ENCODE measurements at places on chromosomes 7 and 10.

DNA sequence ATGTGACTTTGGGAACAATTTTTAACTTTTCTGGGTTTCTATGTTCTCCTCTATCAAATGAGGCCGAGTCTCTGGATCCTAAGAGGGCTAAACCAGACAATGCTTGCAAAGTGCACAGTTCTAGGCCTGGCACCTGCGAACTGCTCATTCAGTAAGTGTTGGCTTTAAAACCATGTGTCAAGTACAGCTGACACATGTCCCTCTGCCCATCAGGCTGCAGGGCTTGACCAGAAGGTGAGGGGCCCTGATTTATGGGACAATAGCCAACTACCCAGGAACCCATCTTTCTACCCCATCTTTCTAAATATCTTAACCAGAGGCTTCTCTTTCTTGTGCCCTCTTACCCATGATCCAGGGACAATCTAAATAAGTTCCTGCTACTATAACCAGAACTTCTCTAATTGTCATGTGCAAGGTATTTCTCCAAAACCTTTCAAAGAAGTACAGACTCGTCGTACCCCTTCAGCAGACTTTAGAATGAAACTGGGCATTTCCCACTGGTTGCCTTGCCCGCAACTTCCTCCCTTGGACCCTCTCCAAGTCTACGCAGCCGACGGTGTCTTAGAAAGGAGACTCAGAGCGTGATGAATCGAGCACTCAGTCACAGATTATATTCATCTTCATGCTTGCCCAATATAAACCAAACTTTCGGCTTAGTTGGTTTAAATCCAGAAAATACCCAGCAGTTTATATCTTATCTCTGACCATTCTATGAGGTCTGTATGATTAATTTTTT, 69.8 kb upstream of the STEAP1B start:
- no peak for DNase-seq

DNA sequence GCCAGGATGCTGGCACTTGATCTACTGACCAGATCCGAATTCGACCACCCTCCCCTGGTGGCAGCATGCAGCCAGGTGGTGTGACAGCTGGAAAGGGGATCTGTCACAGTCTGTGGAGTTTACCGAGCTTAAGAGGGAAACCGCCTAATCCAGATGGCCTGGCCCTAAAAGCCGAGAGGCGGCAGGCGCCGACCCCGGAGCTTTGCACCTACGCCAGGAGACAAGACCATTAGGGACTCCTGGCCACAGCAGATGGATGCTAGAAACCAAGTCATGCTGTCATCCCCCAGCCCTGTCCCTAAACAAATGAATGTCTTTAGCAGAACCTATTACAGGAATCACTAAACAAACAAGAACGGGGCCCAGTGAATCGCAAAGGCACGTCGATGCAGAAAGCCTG, 27.7 kb downstream of the RCC1L start:
- DNase-seq: no peak

GRCh38 chr7:98841179-98841997, 28.4 kb downstream of the TMEM130 start:
- peak; percentile 19 for DNase-seq

DNA sequence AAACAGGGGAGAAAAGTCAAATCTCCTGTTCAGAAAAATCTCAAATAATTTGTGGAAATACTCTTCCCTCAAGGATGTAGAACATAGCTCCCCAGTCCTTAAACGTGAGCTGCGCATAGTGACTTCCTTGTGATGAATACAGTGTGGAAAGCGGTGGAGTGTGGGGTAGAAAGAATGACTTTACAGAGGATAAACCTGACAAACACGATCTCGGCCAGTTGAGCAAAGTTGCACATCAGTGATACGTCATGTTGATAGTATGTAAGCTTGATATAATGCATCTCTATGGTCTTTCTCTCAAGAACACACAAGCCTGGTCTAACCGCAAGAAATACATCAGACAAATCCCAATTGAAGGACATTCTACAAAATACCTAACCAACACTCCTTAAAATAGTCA, 32.0 kb upstream of the ZCCHC24 start:
- no peak for DNase-seq

DNA sequence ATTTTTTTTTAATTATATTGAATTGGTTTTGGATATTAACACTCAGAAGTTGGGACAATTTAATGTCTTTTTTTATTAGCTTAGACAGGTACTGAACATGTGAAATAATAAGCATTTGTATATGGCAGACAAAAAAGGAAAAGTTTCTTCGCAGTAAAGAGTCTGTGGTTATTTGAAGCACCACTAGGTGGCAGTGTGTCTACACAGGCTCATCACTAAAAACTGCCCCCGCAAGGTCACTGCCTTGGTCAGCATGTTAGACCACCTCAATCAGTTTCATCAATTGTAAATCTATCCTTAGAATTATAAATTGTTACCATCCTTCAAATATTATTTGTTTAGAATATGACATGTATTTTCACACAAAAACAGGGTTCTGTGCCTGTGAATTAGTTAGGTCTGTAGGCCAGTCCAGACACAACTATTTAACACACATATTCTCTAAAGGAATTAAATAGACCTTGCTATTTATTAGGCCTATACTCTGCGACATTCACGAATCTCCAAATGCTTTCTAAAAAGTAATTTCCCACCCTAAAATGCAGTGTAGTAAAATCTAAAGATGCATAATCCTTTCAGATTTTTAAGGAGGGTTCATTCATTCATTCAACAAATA, 17.0 kb downstream of the PNLIPRP3 start:
- no peak for DNase-seq

DNA sequence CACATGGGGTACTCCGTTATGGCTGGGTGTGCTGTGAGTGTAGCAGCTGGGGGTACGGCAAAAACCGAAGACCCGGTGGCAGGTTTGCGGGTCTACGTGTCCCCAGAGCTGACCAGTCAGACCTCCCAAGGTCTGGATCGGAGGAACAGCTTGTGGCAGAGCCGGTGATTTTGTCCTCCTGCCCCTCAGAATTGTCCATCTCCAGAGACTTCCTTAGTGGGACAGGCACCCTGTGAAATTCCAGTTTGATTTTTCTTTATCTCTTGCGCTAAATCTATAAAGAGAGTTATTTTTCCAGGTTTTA, 1.0 kb downstream of the EIF3B start:
- no peak for DNase-seq

DNA sequence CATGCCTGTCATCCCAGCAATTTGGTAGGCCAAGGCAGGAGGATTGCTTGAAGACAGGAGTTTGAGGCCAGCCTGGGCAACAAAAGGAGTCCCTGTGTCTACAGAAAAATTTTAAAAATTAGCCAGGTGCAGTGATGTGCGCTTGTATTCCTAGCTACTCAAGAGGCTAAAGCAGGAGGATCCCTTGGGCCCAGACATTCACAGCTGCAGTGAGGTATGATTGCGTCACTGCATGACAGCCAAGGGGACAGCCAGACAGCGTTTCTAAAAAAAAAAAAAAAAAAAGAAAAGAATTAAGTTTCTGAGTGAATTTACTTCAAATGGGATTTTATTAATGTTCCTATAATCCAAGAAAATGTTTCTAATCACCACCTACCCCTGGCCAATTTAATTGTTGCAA, 87.4 kb upstream of the RNF148 start:
- DNase-seq: no peak

GRCh38 chr10:118503192-118503591, 92.3 kb downstream of the PRLHR start:
- DNase-seq: no peak

DNA sequence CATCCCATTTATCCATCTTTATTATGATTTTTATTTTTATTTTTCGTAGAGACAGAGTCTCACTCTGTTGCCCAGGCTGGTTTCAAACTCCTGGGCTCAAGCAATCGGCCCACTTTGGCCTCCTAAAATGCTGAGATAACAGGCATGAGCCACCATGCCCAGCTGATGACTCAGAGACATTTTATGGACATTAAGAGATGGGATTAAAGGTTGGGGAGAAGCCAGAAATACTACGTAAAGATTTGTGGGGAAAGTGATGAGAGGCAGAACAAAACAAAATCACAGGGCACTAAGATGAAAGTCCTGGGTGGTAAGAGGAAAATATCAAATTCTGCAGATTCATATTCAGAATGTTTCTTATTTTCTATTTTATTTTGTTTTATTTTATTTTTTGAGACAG, 7.6 kb downstream of the WNT8B start:
- DNase-seq: no peak

- DNase-seq: no peak
Measured at GRCh38 chr10:43307306-43307705, 40.4 kb upstream of the RASGEF1A start.

DNA sequence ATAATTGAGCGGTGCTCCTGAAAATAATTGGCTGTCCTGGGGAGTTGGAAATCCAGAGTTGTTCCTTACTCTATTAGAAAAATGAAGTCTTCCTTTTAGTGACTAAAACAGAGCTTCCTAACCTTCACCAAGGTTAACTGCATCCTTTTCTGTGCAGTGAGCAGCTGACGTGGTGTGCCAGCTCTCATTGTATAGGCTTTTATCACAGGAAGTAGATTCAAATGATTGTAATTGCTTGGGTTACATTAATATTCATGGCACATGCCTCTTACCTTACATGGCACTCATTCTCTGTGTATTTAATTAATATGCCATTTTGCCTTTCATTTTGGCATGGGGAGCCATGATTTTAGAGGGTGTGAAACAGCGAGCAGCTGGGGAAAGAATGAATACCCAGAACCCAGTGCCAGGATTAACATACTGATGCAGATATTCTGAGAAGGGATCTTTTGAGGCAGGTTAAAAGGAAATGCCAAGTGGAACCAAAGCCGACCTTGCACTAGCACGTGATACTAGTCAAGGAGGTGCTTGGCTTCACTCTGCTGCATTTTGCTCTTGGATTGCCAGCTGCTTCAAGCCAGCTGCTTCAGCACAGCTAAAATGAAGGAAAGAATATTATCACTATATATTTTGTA, 115.3 kb downstream of the ST7 start:
- no peak for DNase-seq

- DNase-seq: no peak
Measured at GRCh38 chr7:103879928-103880600, 109.4 kb downstream of the RELN start.

DNA sequence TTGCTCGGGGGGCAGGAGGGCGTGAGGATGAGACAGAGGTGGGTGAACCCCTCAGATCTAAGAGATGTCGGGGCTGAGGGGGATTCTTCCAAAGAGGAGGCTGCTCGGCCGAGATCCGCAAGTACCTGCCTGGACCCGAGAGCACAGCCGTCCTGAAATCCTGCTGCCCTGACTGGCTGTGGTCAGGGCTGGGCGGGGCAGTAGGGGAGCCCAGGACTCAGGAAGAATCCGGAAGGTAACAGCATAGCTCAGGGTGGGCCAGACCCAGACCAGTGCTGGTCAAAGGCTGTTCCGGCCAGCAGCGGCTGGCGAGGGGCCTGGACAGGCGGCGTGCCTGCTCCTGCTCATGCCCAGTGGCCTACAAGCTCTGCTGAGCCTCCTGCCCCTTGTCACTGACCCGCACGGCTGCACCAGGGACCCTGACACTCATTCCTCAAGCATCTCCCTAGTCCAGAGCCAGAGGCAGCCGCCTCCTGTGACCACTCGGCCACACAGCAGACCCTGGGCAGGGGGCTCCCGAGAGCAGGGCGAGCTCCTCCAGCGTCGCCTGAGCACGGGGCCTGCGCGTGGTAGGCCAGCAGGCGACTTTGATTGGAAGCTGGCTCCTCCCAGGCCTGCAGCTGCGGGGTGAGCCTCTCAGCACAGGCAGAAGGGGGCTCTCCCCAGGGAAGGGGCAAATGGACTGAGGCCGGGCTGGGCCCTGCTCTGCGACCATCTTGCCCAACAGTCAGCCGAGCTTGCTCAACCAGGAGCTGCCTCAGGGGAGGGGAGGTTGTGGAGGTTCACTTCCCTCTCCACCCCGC, 3.1 kb upstream of the ADAP1 start:
- DNase-seq: no peak

GRCh38 chr7:44267719-44268421, 57.5 kb downstream of the CAMK2B start:
- DNase-seq: no peak

DNA sequence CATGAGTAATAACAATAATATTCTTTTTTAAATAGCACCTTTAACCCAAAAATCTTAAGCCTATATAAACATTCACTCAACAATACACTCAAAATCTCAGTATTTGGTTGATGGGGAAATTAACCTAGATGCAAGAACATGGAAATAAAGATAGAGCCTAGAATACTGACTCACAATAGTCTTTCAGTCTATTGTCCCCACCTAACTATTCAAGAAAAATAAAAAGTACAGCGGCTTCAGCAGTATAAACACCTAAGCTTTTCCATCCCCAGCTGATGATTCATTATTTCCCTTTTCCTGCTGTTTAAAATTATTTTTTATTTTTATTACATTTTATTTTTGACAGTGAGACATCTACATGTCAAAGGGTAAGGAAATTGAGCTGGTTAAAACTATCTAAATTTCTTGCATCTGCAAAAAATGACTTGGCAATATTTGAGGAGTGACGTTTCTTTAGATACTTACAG, 201.4 kb downstream of the FZD1 start:
- DNase-seq: no peak

DNA sequence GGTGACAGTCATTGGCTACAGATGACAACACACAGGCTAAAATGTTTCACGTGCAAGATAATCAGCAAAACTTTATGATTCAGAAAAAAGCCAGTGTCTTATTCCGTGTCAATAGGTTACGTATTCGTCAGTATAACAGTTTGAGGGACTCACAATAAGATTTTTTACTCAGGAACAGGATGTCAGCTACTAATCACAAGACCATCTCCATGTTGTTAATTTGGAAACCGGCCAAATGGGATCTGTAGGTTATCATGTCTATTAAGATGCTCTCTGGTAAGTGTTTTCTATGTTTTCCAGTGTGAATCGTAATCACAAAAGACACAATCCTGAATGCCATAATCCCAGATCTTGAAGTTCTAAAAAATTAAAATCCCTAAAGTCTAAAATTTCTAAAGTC, 197.3 kb downstream of the ETV1 start:
- no peak for DNase-seq

GRCh38 chr10:106682175-106682574, 482.3 kb downstream of the SORCS1 start:
- DNase-seq: no peak

DNA sequence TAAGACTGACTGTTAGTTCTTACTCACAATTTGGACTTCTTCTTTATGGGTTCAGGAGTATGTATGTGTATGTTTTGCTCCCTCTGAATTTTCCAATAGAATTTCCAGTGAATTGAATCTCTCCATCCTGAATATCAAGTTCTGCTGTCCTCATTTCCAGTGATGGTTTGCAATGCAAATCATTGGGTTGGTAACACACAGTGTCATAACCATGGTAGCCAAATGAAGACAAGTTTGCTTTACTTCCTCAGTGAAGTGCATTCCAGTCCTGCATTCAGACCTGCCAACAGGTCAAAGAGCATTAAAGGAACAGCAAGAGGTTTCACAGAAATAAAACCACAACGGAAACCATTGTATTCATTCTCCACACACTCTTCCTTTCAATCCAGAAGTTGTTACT, 15.2 kb downstream of the ITPRID1 start:
- no peak for DNase-seq

DNA sequence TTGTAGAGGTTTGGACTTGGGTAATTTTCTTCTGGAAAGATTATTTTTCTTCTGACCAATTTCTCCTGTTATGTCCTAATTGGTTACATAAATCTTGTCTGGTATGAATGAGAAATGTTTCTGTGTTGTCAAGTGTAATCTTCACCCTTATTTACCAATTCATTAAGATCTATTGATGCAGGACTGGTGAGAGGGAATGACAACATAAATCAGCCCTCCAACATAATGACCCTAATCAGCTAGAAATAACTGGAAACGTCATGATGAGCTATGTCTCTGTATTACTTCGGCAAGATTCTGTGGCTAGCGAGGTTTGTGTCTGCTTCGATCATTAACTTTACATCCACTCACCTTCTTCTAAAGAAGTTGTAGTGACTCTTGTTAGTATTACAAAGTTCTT, 3.5 kb downstream of the FOXP2 start:
- no peak for DNase-seq
